ENCODE measurements at places on chromosomes 13 and 19. TPM values are rescaled to one million over a fixed set of nuclear protein-coding genes. Genes with fewer than 3 reads are reported as not detected.

TJP3 gene
- total RNA-seq, result 2.3 TPM

ARHGEF7 gene
- total RNA-seq, result 26.0 TPM

ACTMAP gene
- 0.43 TPM for total RNA-seq

AP1M2 gene
- total RNA-seq, result 130 TPM

BORA gene
- 2.4 TPM for total RNA-seq

UBE2L5 gene
- total RNA-seq, result not detected

ADGRE3 gene
- not detected for total RNA-seq

NMRK2 gene
- not detected for total RNA-seq

SMIM44 gene
- total RNA-seq, result not detected

FFAR1 gene
- total RNA-seq, result not detected

MYO16 gene
- total RNA-seq, result not detected

NXNL1 gene
- total RNA-seq, result not detected

SYNGR4 gene
- not detected for total RNA-seq

CYP2F1 gene
- total RNA-seq, result not detected

TMTC4 gene
- 29.4 TPM for total RNA-seq

CALR gene
- total RNA-seq, result 1,123 TPM

SHISA7 gene
- total RNA-seq, result not detected

KLHL1 gene
- not detected for total RNA-seq

C19orf81 gene
- total RNA-seq, result not detected

MISP3 gene
- 0.64 TPM for total RNA-seq

CAMSAP3 gene
- total RNA-seq, result 12.3 TPM

YJEFN3 gene
- 0.72 TPM for total RNA-seq

CEACAM8 gene
- total RNA-seq, result not detected

NBEA gene
- 2.1 TPM for total RNA-seq

LPAR2 gene
- total RNA-seq, result 6.3 TPM

KL gene
- total RNA-seq, result not detected

PRTN3 gene
- total RNA-seq, result not detected

ZNF541 gene
- total RNA-seq, result not detected

ATP1A3 gene
- not detected for total RNA-seq

SIAH3 gene
- under 0.01 TPM for total RNA-seq

Measured in tracheal epithelial cell (primary cell).